Activated T-helper 1 cell treated with Interleukin-2 at 50 U/mL for 16 hours (primary cell): ENCODE measurements at places on chromosomes 1 and 21.

GRCh38 chr21:45308194-45309068 is 20.7 kb upstream of the POFUT2 start:
- no peak for DNase-seq

GRCh38 chr1:16006010-16006409 is 2.0 kb downstream of the SRARP start:
- no peak for DNase-seq

GRCh38 chr1:184590163-184590750 is 164.4 kb downstream of the EDEM3 start:
- DNase-seq = no peak

GRCh38 chr1:37423810-37424209 is 50.6 kb upstream of the ZC3H12A start:
- DNase-seq = no peak

GRCh38 chr1:94025383-94026340 is 95.3 kb downstream of the ABCA4 start:
- no peak for DNase-seq

DNA sequence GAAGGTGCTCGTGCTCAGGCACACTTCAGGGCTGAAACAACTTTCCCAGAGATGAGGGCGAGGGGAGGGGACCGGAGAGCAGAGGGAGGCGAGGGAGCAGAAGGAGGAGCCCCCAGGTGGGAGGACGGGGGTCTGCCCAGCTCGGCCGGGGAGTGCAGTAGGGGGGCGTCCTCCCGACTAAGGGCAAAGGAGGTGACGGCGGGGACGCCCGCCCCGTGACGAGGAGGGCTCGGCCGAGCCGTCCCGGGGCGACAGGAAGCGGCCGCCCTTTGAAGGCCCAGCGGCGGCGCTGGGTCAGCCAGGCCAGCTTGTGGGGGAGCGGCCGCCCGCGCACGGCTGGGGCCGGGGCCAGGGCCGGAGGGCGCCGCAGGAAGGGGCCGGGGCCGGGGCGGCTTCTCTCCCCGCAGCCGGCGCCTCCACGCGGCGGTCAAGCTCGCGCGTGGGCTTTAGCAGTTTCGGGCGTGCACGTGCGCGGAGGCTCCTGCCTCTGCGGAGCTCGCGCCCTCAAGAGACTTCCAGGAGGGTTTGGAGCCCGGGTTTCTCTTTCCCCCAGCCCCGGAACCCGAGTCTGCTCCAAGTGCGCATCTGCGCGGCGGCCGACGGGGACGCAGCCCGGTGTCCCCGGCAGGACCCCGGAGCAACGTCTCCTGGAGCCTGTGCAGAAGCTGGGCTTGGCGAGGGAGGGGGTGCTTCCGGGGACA is 100.8 kb upstream of the SLC45A1 start:
- DNase-seq = no peak

DNA sequence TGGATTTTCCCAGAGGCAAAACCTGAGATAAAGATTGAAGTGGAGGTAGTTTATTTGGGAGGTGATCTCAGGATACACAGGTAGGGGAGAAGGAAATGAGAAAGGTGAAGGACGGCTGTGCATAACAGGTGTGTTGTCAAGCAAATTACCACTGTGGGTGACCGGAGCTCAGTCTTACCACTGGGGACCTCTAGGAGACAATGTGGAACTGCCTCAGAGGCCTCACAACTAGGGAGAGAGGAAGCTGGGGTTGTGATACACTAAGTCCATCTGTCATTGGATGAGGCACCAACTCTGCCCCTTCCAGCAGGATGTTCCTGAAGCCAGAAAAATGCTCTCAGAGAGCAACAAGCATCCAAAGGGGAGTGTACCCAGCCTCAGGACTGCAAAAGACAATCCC is 32.6 kb downstream of the GRIK3 start:
- no peak for DNase-seq

GRCh38 chr1:27070390-27071048 is 57.9 kb upstream of the TENT5B start:
- no peak for DNase-seq

- DNase-seq = peak; percentile 56
These were observed at the start of gene PRDM2 for GRCh38 chr1:13699936-13700520. PRDM2 (plus strand) TSS chr1:13700188; CDS start chr1:13715606, 15,418 bp downstream.

DNA sequence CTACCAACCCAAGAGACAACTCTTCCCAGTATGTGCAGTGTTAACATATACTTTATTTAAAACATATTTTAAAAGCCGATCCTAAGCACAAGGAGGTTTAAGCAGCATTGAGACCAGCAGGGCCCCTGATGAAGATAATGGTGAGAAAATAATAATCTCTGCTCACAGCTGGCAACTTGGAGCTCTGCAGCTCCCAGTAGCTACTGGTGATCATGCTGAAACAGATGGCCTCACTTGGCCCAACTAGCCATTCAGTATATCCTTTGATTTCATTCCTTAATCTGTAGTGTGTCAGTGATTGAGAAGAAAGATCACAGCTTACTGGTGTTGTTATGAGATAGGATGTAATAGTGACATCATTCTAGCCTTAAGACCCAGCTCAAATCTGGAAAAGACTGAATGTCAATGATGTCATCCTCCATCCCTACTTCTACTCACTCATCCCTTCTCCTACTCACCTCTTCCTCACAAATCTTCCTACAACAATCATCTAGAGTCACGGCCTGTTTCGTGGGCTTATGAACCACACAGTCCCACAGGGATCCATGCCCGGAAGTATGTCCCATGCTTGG is 817.9 kb downstream of the PLA2G4A start:
- DNase-seq = no peak

DNA sequence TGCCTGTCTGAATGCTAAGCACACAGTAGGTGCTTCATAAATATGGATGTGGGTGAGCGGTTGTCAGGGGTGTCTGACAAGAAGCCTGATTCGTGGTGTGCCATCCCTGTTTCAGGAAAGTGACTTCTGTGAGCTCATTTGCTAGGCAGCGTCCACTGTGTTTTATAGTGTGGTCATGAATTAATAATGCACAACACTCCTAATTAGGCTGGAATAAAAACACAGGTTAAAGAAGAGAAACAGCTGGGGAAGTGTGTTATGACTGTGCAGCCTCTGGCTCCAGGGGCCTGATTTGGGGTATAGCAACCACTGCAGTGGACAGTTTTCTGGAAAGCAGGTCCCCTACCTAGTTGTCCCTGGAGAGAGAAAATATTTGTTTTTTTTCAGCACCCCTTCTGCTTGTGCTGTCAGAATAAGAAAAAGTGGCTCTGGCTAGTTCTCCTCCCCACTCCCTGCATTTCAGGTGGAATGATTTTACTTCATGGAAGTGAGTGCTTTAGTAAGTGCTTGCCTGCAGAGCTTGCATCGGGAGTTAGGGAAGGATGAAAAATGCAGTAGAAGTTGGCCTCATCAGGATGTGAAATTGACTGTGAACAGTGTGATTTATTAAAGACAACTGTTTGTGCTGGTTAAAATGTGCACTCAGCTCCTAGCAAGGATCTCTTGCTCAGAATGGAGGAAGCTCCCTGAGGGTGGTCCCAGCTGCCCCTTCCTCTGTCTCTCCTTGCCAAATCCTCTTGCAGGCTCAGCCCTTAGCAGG is 333.8 kb downstream of the HHAT start:
- DNase-seq = no peak

DNA sequence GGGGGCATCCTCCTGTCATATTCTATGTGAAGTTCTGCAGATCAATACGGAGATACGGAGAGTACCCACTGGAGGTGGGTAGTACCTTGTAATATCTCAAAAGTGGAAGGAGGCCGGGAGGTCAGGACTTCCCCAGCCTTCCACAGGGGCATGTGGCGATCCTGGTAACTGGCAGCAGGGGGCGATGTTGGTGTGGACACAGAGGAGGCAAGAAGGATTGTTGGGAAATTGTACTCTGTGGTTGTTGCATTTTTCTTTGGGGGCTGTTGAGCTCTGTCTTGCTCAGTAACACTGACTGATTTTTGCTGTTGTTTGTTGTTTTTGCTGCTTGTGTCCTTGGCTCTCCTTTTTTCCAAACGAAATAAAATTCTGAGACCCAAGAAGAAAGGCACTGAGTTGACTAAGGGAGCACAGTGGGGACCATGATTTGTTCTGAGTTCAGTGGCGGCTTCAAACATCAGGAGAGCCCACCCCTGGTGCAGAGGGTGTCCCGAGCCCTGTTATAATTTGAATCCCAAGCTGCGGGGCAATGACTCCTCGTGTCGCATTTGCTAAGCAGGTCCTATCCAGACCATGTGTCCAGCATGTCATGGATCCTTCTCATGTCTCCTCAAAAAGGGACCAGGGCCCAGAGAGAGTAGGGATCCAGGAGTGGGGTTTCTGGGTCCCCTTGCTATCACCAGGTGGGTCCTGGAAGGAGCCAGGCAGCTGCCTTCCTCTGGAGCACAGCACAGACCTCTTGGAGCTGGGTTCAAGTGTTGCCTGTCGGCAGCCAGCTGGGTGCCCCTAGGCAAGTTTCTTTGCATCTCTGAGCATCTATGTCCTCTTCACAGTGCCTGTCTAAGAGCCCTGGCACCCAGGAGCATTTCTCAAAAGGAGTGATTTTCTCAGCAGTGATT is 22.8 kb downstream of the LHX4 start:
- peak; percentile 33 for DNase-seq

- DNase-seq = no peak
These were observed 67.6 kb downstream of the GIPC2 start for GRCh38 chr1:78113156-78113916.

- DNase-seq = no peak
These were observed 7.6 kb downstream of the CDKN2C start for GRCh38 chr1:50977575-50978143.

- no peak for DNase-seq
These were observed 12.2 kb upstream of the DHRS3 start for GRCh38 chr1:12629985-12630760.

DNA sequence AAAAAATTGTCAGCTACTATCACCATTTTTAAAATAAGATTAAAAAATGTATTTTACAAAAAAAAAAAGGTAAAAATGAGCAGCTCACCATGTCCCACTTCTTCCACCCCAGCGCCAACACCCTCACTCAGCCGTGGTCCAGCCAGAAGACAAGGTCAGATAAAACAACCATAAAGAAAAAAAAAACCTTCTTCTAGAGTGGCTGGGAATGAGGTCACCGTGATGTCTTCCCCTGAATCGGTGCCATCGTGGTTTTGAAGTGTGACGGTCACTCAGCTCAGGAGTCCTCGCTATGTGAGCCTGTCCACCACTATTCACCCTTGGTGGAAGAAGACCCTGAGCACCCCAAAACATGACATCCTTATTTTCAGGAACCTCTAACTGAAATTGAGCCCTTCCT is 38.1 kb downstream of the B3GALT5 start:
- DNase-seq = no peak

DNA sequence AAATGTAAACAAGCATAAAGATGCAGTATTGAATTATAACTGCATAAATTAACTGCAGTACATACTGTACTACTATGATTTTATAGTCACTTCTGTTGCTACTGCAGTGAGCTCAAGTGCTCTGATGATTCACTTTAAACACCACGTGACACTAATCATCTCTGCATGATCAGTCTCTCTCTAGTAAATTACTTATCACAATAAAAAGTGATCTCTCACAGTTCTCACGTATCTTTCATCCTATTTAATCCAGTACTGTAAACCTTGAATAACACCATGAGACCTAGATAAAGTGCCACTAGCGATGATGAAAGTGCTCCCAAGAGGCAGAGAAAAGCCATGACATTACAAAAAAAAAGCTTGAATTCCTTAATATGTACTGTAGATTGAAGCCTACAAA is 1242.0 kb downstream of the AMY1C start:
- DNase-seq = no peak

DNA sequence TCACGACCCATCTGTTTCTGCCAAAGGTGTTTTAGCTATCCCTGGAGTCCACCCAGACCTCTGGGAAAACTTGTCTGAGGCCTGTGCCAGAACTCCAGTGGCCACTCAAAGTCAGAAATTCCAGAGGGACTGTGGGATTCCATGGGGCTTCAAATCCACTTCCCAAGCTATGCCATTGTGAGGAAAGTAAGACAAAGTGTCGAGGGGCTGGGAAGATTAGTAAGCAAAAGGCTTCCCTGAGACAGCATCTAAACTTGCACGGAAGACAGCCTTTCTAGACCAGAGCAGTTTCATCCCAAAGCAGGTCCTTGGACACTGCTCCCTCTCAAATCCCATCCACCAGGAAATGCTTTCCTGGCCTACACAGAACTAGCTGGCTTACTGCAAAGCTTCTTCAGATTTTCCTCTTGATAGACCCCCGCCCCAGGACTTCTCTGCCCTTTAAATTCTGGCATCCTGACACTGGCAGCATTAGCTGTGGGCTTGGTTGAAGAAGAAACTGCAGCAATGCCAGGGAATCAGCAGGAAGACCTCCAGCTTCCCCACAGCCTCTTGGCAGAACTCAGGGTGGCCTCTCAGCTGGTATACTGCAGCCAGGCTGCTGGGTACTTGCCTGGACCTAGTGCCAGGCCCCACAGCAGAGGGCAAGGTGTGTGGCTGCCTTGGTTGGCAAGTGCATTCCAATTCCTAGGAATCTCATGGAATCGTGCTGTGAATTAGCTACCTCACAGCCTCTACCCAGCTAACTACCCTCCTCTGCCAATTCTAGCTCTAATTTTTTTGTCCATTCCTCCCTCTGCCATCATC is 27.3 kb upstream of the LMX1A start:
- DNase-seq = no peak

DNA sequence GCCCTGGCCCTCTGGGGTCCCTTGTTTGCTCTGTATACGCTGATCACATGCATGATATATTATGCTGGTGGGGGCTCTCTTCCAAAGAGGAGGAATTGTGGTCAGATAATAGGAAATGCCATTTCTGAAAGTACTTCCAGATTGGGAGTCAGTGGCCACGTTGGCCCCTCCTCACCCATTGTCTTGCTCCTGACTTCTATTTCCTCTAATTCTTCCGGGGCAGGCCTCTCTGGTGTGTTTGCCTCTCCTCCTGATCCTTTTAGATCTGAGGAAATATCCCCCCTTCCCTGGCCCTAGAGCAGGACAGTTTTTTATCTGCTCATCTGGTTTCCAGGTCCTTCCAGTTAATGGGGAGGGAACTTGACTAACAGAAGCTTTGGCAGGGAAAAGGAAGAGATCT is 2.9 kb downstream of the VANGL2 start:
- DNase-seq = no peak

DNA sequence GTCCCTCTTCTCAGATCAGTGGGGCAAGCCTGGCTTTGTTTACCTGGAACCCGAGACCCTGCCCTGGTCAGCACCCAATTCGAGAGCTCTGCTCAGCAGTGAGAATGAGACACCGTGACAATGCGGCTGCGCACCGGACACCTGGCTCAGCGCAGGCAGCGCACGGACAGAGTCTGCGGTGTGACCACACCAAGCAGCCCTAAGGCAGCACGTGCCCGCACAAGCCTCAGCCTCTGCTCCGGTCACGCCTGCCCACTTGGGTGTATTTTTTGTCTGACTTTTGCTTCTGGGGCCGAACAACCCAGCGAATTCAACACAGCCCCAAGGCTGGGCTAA is 4.7 kb downstream of the KRTAP10-8 start:
- DNase-seq = no peak
